ENCODE measurements at places on chromosomes 1 and 21. TPM values are rescaled to one million over a fixed set of nuclear protein-coding genes. Genes with fewer than 3 reads are reported as not detected.

GRCh38 chr21:29264721-29265120 is 34.0 kb upstream of the BACH1 start:
- no peak for ATAC-seq

- ATAC-seq: no peak
Observed at GRCh38 chr1:181676269-181676668, 193.0 kb downstream of the CACNA1E start.

DNA sequence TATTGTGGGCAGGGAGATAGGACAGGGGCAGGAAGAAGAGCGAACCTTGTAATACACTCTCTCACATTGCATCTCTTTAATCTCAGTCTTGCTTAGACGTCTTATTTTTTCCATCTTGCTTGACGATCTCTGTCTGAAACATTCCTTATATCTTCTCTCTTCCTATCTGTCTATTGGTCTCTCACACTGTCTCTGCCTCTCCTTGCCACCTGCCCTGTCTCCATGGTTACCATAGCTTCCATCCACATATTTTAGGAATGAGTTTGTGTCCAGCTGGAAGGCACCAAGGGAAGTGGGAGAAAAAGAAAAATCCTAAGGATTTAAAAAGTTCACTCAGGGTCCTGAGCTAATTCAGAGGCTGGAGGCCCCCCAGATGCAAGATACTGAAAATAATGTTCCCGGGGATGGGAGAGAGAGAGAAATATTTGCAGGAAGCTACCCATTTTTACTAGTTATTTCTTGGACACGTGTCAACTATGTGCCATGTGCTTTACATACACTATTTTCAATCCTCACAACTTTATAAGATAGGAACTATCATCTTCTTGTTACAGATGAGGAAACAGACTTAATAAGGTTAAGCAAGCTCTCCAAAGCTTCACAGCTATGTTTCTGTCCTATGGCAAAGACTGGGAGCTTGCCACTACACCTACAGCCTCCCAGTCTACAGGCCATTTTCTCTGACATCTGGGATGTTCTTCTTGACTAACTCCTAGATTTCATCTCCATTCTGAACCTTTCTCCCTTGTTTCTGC is 933 bp downstream of the ANKRD34A start:
- no peak for ATAC-seq

GRCh38 chr1:222784371-222784770 is 30.5 kb upstream of the DISP1 start:
- ATAC-seq: no peak

DNA sequence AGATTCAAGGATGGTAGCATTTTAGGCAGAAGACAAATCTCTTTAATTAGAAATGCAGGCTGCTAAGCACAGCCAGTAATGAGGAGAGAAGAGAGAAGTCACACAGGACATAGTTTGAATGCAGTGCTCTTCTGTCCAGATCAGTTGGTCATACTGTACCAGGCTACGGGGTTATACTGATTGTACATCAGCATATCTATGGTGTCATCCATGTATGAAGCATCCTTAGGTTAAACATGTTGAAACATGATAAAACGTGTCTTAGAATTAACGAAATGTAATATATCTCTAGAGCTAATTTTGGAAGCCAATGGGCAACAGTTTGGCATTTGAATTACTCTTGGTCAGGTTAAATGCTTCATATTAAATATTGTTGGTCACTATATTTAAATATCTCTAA is 199.1 kb downstream of the RYR2 start:
- ATAC-seq: no peak

DNA sequence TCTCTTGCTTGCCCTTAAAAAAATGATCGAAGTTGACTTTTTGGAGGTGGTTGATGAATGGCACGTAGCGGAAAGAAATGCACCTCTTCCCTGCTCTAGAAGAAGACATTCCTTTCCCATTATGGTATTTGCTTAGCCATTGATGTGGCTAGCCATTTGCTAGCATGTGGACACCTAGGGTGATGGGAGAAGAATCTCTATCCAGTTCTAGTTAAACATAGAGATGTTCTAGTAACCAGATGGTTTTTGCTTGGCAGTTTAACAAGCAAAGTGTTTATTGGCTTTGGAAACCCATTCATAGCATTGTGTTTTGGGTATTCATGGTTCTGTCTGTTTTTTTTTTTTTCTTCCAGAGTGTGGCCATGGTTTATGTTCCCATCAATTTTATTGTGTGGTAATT is 78.9 kb downstream of the KCNJ6 start:
- ATAC-seq: no peak

Gene RPE65
- total RNA-seq: not detected

Gene ACTN2
- 0.19 TPM for total RNA-seq

Gene SPATA45
- total RNA-seq: not detected

Gene TSPAN1
- total RNA-seq: not detected

Gene AJAP1
- not detected for total RNA-seq

All from activated T-helper 17 cell treated with anti-CD3 and anti-CD28 coated beads, Interleukin-2, amount 50 U/mL, for 72 hours (primary cell).